ENCODE measurements at places on chromosomes 7 and 10. TPM values are rescaled to one million over a fixed set of nuclear protein-coding genes. Genes with fewer than 3 reads are reported as not detected.

The ATP6V0A4 gene
- 1.5 TPM for total RNA-seq

The HBP1 gene
- total RNA-seq: 66.1 TPM

The CPN1 gene
- total RNA-seq: not detected

The SPACDR gene
- 0.60 TPM for total RNA-seq

The LAMB1 gene
- 151 TPM for total RNA-seq

The CFTR gene
- not detected for total RNA-seq

The VAX1 gene
- total RNA-seq: not detected

The DNAJC12 gene
- total RNA-seq: 3.1 TPM

The NYAP1 gene
- total RNA-seq: not detected

The TMEM26 gene
- total RNA-seq: not detected

The DGKI gene
- total RNA-seq: 0.29 TPM

The GHRHR gene
- not detected for total RNA-seq

The POU6F2 gene
- not detected for total RNA-seq

The DKK1 gene
- total RNA-seq: 1,320 TPM

The OR2A7 gene
- not detected for total RNA-seq
